ENCODE measurements at places on chromosomes 4 and X. TPM values are rescaled to one million over a fixed set of nuclear protein-coding genes. Genes with fewer than 3 reads are reported as not detected.
A peak's percentile ranks its signal among the peaks of the same experiment; 100 is the strongest.

Gene ODAPH
- polyA plus RNA-seq: not detected

Gene PLS3
- polyA plus RNA-seq: 115 TPM

DNA sequence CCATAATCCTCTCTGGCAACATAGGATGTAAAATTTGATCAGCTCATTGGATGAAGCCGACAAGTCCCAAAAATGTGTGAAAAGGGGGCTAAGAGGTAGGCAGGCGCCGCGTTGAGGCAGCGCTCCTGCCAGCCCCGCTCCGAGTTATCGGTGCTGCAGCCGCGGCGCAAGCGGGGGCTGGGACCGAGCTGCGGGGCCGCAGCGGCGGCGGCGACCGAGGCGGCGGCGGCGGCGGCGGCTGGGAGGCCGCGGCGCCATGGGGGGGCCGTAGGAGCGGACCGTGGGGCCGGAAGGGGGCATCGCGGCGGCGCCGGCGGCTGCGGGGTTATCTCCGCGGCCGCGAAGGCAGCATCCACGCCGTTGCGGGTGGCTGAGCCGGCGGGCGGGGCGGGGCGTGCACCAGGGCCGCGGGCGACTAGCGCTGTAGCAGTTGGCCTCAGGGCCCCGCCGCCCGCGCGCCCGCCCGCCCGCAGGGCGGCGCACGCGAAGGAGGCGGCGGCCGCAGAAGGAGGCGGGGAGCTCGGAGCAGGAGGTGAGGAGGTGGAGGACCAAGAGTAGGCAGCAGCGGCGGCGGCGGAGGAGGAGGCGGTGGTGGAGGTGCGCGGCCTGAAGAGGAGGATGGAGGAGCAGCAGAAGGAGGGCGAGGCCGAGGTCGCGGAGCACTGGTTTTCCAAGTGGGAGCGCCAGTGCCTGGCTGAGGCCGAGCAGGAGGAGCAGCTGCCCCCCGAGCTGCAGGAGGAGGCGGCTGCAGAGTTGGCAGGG lies 126.0 kb upstream of the CXorf66 start:
- no peak for DNase-seq

Gene CYTL1
- not detected for polyA plus RNA-seq

Gene MOB1B
- polyA plus RNA-seq: 41.5 TPM

DNA sequence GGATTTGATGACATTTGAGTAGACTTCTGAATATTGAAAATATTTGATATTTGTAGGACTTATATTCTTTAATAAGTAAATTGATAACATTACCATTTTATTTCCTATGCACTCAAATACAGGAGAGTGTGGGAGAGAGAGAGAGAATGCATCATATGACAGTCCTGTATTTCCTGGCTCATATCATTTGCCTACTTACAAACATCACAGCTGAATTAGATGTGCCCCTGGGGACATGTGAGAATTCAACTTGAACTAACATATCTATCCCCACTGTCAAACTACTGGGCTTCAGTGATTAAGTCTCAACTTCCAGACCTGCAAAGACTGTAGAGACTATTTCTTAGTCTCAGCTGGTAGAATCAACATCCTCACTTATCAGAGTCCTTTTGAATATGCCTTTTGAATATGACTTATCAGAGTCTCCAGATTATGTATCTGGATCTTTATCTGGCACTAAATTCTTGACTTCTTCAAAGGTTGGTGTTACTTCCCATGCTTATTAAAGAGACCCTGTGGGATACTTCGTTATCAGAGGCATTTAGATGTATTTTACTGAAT lies 75.5 kb downstream of the PABPC4L start:
- no peak for DNase-seq

DNA sequence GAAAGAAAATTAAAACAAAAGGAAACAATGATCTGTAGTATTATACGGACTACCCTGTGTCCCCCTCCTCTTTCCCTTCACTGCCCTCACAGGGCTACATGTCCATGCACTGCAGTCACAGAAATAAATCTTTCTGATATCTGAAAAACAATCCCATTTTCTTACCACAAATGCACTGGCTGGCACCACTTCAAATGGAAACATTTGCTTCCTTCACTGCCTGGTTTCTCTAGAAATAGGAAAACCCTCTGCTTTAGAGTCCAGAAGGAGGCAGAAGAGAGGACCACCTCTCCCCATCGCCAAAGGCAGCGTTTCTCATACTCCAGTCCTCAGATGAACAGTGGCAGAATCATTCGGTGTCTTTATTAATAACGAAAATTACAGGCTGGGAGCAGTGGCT lies 98.2 kb downstream of the GRIA3 start:
- DNase-seq: no peak

DNA sequence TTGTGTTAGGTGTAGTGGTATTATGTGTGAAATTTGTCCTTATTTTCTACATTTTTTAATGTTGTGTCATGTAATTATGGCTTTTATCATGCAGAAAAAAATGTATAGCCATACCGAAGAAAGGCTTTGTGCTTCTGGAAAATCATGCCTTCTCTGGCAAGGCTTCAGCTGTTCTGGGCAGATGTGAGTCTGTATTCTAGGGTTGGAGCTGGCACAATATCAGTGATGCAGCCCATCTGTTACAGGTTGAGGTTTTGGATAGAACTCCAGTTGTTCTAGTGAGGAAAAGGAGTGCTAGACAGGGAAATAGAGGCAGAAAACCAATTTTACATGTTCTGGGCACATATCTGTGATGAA lies 44.8 kb upstream of the PRSS12 start:
- DNase-seq: no peak

- DNase-seq: no peak
These were observed 5.5 kb downstream of the TCEAL9 start for GRCh38 chrX:103361798-103362197.

DNA sequence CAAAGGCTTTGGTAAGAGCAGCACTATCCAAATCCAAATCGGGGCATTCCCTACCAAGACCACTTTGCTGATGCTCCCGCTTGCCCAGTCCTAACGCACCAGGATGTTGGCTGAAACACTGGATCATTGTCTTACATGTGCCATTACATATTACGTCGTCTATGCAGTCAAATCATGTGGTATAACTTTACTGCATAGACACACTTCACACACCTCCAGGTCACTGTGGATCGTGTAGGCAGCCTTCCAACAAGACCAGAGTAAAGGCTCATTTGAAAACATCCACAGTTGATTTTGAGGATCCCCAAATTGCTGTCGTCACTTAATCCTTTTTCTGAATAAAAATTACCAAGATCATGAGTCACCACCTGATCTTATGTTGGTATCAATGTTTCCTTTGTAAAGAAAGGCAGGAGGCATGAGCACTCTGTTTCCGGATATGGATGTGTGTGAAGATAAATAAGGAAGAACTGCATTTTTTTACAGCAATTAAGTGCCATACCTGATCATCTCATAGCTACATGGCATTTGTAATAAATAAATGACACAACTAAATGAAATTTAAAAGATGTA lies 18.5 kb downstream of the TENM3 start:
- DNase-seq: no peak

- DNase-seq: peak; percentile 14
These were observed 44.2 kb upstream of the PCDH18 start for GRCh38 chr4:137576446-137576845.

DNA sequence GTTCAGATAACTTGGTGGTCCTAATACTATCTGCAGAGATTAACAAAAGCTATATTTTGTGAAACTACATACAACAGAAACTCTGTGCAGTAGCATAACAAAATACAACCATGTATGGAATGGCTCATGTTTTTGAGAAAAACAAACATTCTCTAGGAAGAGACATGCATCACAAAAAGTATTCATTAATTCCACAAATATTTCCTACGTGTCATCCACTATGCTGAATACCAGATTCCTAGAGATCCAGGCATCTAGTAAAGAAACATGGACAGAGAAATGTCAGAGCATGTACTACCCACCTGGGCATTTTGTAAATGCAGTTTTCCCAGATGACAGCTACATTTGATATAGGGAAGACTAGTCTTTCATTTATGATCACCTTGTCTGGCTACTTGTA lies 248.1 kb downstream of the OPHN1 start:
- DNase-seq: no peak

GRCh38 chrX:67104982-67105757 lies 438.7 kb upstream of the AR start:
- DNase-seq: no peak

GRCh38 chrX:94400488-94400887 lies 726.5 kb downstream of the FAM133A start:
- no peak for DNase-seq

DNA sequence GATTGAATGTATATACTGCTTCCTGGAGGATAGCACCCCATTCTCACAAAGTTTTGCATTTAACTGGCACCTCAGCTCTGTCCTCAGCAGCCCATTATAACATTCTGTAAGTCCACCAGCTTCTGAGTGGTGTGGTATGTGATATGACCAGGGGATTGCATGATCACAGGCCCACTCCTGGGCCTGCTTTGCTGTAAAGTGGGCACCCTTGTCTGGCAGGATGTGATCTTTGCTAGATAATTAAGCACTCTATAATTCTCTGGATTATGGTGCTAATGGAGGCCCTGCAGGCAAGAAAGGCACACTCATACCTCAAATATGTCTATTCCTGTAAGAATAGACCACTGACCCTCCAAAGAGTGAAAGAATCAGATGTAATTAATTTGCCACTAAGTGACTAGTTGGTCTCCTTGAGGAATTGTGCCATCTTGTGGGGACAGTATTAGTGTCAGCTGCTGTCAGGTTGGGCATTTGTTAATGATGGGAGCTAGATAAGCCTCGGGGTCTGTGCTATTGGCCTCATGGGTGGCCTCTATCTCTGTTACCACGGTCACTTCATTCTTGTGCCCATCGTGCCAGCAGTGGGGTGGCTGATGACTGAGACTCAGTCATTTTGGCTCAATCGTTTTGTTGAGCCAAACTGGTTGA lies 2.2 kb upstream of the CFI start:
- no peak for DNase-seq

DNA sequence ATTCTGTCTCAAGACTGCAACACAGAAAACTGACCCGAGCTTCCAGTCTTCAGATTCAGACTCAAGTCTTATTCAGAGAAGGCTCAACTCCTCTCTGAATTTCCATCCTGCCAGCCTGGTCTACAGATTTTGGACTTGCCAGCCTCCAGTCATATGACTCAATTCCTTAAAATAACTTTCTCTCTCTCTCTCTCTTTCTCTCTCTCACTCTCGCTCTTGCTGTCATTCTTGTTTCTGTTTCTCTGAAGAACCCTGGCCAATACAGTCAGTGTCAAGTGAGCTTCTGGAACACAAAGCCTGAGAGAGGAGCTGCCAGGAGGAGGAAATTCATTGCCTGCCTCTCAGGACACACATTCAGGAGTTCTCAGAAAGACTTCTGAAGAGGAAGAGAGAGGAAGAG lies 154.9 kb downstream of the PARM1 start:
- no peak for DNase-seq

DNA sequence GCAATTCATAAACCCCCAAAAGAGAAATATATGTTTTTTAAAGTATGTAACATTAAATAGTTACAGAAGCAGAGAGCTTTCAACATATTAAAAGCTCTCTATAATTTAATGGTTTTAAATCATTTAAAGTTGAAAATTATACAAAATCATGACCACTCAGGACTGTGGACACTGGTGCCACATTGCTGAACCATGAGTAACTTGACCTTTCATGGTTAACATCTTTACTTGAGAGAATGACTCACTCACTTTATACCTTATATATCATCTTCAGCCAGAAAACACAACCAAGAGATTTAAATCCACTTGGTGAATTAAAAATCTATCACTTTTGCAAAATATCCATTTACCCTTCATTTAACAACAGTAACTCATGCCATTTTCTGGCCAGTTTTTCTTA lies 584.3 kb upstream of the SMIM31 start:
- no peak for DNase-seq

- no peak for DNase-seq
These were observed 1.2 kb downstream of the TRIML2 start for GRCh38 chr4:188107931-188108843.

DNA sequence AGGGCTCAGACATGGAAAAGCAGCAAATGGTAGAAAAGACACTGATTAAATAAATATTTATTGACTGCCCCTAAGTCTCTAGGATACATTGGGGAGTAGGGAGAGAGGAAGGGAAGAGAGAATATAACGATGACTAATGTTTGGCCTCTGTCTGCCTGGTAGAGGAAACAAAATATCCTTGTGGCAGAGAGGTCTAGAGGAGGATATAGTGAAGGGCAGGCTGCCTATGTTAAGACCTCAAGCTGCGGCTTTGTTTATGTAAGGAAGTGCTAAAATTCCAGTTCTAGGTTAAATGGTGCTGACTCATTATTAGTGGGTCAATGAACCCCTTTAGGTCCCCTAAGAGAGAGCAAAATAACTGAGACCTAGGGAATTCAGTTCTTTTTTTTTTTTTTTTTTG lies 427.3 kb upstream of the FTHL17 start:
- no peak for DNase-seq

- no peak for DNase-seq
These were observed 209.5 kb upstream of the CPEB2 start for GRCh38 chr4:14792702-14793227.

- no peak for DNase-seq
These were observed 230.2 kb upstream of the AGTR2 start for GRCh38 chrX:115940348-115940747.

Data from muscle of arm (tissue), 14 donors.